ENCODE measurements at places on chromosomes 6 and 20.

DNA sequence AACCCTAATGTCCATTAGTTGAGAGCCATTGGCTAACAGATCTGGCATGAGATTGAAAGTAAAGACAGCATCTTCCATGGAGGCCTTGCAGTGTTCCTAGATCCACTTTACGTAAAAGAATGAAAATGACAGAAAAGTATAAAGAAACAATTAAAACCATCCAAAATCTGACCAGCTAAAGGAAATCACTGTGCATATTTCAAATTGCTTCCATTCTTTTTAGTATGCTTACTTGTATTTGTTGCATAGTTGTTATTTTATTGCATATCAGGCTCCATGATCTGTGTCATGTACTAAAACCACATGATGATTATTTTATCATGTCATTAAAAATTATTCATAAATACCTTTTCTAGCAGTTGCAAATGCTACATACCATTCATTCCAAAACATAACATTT is 67.9 kb downstream of the GCLC start:
- DNase-seq = no peak

DNA sequence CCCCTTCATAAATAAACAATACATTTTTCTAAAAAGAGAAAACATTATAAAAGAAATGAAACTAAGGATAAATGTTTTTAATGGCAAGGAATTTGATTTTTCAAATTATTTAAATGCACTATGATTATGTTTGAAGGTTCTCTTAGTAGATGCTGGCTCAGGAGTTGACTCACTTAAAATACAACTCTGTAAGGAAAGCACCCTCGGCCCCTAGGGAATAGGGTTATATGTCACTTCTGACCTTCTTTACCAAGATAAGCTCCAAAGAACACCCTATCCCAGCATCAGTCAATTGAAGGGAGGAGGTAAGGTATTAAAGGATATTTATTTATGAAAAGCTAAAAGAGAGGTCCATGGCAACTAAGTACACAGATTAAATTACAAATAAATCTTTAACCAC is 6.8 kb downstream of the SNAP91 start:
- DNase-seq = no peak

DNA sequence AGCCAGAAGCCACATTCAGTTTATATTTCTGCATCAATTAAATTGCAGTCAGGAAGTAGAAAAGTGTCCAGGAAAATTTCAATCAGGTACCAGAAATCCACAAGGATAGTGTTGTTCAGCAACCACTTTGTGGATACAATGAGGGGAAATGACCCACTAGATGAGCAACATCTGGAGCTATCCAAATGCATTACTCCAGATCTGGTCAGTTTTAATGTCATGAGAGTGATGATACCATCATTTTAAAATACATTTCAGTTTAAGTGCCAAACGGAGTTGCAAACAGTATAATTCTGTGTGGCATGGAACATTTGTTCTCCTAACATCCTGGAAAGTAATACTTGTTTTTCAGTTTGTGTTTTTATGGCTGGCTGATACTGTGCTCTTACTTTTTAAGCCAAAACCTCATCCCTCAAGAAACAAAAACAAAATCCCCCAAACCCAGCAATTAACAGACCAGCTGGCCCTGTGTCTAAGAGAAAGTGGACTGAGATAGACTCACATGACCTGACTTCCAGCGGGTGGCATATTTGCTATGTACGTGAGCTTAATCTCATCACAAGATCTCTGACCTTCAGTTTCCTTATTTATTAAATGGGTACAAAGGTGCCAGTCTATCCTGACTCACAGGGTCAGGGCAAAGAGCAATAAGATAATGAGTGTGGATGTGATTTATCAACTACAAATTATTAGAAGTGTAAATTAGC is 58.8 kb upstream of the CNKSR3 start:
- DNase-seq = no peak

- no peak for DNase-seq
Measured at GRCh38 chr20:40986774-40987173, 41.8 kb upstream of the TOP1 start.

- no peak for DNase-seq
Measured at GRCh38 chr6:31270788-31271640, 878 bp downstream of the HLA-C start.

DNA sequence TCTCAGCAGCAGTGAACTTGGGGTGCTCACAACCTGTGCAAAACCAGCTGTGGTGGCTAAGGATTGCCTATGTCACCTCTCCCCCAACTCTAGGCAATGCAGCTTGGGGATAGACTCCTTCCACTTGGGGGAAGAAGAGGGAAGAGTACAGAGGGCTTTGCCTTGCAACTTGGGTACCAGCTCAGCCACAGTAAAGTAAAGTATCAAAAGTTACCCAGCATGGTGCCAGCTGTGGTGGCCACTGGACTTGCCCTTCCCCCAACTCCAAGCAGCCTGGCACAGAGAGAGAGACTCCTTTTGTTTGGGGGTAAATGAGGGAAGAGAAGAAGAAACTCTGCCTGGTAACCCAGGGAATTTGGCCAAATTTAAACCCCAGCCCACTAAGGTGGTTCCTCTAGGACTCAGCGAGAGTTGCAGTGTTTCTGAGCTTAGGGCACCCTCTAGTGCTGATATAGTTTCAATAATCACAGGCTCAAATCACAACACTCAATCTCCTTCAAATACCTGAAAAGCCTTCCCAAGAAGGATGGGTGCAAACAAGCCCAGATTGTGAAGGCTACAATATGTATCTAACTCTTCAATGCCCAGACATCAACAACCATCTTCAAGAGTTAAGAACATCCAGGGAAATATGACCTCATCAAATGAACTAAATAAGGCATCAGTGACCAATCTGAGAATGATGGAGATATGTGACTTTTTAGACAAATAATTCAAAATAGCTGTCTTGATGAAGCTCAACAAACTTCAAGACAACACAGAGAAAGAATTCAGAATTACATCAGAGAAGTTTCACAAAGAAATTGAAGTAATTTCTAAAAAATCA is 7.6 kb upstream of the DEFB129 start:
- DNase-seq = no peak

DNA sequence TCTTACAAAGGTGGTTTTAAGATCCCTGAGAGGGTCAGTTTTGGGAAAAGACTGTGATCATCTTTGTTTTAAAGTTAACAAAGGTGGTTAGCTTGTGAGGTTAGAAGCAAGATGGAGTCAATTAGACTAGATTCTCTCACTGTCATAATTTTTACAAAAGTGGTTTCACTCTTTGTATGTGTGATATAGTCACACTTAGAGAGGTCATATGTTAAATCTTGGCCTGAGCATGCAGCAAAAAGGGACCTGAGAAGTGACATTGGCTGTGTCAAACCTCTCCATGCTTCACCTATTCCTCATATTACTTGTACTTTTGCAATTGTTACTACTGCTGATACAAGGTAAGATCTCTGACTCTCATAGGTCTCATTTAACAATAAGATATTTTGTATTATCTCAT is 368.0 kb downstream of the TBC1D32 start:
- DNase-seq = no peak

DNA sequence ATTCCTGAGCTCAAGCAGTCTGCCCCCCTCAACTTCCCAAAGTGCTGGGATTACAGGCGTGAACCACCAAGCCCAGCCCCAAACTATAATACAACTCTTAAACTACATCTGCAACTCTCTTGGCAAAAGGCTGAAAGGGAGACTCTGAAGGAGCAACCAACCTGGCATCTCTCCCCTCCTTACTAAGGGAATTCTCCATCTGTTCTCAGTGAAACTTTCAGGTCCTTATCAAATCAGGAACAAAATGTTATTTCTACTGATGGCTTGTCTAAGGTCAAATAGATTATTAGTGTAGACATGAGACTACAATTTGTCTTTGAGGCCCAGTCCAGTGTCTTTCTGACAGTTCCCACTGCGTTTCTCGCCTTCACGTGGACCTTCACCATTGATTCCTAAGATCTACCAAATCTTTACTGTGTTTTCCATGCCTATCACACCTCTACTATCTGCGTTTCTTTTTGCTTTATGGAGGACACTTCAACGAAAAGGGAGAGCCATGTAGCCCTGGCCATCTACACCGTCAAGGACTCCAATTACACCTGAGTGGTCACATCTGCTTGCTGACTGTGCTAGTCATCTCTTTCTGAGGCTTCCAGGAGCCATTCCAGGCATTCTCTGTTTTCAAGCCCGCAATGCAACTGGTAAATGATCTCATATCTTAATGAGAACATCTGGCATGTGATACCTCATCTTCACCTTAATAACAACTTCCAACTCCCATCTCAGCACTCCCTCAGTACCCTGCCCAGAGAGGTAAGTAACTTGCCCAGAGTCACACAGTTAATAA is 405.7 kb upstream of the CITED2 start:
- no peak for DNase-seq

DNA sequence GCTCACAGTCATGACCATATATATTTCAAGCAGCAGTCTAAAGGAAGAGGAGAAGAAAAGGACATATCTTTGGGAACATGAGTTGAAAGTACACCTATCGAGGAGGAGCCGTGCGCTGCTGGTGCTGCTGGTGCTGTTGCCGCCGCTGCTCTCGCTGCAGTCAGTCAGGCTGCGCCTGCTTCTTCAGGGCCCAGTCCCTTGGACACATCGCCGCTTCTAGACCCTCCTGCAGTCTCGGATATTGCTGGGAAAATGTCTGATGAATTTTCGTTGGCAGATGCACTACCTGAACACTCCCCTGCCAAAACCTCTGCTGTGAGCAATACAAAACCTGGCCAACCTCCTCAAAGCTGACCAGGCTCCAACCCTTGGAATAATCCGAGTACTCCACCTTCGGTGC is 8.2 kb upstream of the ASCC3 start:
- no peak for DNase-seq

All from cortex of kidney (tissue), 1 donor.